Suprapubic skin (tissue), 4 donors: ENCODE measurements at places on chromosomes 3 and 15.

- no peak for DNase-seq
Measured at GRCh38 chr15:90441027-90441426, 53.0 kb downstream of the IQGAP1 start.

DNA sequence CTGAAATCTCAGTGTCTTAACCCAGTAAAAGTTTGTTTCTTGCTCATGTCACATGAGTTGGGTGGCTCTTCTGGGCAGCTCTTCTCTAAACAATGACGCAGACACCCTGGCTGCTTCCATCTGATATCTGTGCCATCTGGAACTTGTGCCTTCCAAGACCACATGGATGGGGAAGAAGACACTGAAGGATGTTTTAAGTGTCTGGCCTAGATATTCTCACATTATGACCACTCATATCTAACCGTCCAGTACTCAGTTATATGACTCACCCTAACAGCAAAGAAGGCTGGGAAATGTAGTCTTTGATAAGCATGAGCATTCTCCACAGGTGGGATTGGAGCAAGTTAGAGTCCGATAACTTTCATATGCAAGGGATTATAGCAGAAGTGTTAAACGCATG is 66.4 kb downstream of the RYR3 start:
- DNase-seq: no peak

DNA sequence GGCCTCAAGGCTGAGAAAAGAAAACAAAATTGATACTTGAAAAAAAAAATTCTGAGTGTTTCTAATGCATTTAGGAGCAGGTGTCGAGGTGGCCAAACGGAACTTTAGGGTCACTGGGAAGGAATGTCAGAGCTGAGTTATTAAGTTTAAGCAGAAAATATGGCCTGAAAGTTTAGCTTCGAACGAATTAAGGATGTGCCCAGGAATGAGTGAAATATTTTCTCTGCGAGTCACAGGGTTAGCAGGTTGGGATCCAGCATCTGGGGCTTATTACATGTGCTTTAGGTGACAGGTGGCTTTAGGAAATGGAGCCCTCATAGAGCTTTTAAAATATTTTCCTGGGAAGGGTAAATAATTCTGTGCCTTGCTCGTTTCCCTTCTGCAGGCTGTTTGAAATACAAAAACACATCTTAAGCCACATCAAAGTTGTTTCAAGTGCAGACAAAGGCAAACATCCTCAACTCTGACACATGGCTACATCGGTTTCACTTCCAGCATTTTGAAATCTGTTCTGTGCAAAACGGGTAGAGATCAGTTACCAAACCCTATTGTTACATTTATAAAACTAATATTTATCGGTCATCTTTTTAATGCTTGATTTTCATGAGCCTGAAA is 143.1 kb upstream of the ARRDC4 start:
- DNase-seq: no peak

GRCh38 chr15:75067123-75067830 is 43.9 kb downstream of the PPCDC start:
- no peak for DNase-seq

DNA sequence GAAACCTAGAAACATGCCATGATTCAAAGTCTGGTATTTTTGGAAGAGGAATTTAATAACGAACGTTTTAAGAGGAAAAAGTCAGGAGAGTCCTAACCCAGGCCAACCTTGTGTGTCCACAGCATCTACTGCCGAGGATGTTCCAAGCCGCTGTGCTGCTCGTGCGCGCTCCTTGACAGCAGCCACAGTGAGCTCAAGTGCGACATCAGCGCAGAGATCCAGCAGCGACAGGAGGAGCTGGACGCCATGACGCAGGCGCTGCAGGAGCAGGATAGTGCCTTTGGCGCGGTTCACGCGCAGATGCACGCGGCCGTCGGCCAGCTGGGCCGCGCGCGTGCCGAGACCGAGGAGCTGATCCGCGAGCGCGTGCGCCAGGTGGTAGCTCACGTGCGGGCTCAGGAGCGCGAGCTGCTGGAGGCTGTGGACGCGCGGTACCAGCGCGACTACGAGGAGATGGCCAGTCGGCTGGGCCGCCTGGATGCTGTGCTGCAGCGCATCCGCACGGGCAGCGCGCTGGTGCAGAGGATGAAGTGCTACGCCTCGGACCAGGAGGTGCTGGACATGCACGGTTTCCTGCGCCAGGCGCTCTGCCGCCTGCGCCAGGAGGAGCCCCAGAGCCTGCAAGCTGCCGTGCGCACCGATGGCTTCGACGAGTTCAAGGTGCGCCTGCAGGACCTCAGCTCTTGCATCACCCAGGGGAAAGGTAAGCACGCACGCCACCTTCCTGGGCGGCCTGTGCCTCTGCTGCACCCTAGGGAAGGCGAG is 28.4 kb downstream of the PML start:
- DNase-seq: no peak

- DNase-seq: no peak
Measured at GRCh38 chr15:66030650-66031049, 161.4 kb downstream of the RAB11A start.

- DNase-seq: no peak
Measured at GRCh38 chr3:64398476-64398875, 173.2 kb upstream of the PRICKLE2 start.

- DNase-seq: no peak
Measured at GRCh38 chr3:98531622-98532274, at the start of gene GPR15. Gene GPR15 (plus strand): TSS chr3:98531978. CDS start chr3:98532034, 56 bp downstream.

DNA sequence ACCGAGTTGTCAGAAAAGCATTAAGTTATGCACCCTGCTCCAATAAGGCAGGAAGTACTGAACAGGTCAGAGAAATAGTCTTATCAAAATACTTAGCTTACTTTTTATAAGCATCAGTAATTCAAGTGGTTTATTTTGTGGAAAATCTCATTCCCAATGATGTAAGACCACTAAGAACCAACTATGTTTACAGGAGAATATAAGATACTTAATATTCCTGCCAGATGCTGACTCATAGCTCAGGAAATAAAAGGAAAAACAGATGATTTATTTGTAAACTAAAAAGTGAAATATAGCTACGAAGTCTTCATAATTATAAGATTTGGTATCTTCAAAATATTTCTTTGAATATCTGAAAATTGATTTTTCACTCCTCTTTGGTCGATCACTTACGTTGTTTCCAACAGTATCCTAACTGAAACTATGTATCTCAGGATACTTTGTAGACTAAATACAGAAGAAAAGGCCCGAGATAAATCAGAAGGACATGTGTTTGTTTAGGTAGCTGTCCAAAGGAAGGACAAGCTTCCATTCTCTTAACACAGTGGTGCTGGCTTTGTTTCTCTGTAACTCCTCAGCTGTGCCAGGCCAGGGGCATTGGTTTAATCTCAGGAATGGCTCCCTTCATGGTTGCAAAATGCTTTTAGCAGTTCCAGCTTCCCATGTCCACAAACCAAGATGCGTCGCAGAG is 295.8 kb downstream of the GBE1 start:
- DNase-seq: no peak

- DNase-seq: peak; percentile 92
Measured at GRCh38 chr15:98727115-98728040, 79.0 kb downstream of the IGF1R start.

- no peak for DNase-seq
Measured at GRCh38 chr3:112958811-112959560, 15.9 kb downstream of the CD200R1 start.

GRCh38 chr15:68526784-68527183 is 52.0 kb upstream of the CORO2B start:
- no peak for DNase-seq
